NCI-H146 (cell line): ENCODE measurements at places on chromosomes 5 and 9.

- no peak for DNase-seq
Measured at GRCh38 chr5:176337913-176338312, 23.7 kb downstream of the KIAA1191 start.

DNA sequence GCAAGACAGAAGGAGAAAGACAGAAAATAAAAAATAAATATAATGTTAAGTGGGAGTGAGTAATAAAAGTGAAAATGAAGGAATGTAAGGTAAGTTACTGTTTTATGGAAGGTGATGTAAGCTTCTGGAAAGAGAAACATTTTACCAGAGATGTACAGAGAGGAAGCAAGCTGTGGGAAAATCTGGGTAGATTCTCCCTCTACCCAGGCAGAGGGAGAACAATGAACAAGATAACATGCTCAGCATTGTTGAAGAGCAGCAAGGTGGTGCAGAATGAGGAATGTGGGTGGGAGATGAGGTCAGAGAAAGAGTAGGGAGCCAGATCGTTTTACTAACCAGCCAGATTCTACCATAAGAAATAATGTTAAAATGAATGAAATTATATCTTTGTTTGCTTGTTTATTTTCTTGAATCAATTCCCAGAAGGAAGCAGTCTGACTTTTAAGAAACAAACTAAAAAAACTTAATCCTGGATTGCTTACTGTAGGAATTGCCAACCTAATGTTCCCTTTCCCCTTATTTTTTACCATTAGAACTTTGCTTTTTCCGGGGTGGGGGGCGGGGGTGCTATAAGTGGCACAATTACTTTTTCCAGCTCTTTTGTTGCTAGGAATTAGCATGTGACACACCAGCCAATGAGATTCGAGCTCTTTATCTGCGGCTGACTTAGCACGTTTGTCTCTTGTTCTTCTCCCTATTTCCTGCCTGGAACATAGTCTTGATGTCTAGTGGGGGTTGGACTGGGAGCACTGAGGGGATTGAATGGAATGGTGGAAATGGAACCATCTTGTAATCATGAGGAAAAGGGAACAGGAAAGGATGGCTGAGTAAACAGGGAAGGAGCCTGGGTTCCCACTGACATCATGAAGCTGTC, 356.7 kb downstream of the TMEM167A start:
- no peak for DNase-seq

DNA sequence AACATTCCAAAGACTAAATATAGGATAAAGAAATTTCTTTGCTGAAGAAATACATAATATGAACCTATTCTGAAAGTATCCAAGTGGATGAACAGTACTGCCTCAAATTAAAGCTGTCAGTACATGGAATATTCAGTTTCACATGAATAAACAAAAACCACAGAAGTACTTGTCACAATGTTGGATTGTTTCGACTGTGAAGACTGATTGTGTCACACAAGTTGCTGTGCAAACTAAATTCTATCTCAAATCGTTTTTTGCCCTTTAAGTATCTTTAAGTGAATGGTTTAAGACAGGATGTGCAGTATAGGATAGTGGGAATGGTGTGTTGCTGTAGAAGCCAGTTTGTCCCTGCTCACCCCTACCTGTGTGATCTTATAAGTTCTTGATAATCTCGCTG, 137.4 kb upstream of the OTULINL start:
- DNase-seq = no peak

GRCh38 chr5:93184041-93184440, 397.0 kb downstream of the NR2F1-AS1 start:
- DNase-seq = no peak

DNA sequence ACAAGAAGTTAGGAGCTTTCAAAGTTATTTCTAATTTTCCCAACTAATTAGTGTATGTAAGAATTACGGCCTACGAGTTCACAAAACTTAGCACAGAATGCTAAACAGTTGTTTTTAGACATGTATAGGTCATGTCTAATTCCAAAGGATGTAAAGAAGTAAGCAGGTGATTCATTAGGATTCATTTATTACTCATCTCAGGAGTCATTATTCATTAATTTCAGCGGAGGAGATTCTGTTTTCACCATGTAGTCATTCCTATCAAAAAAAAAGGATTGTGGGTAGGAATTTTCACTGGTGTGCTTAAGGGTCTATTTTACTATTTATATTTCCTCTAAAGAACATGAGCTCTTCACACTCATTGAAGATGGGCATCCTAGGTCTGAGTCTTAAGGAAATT, 532.2 kb downstream of the ACTL7B start:
- no peak for DNase-seq

DNA sequence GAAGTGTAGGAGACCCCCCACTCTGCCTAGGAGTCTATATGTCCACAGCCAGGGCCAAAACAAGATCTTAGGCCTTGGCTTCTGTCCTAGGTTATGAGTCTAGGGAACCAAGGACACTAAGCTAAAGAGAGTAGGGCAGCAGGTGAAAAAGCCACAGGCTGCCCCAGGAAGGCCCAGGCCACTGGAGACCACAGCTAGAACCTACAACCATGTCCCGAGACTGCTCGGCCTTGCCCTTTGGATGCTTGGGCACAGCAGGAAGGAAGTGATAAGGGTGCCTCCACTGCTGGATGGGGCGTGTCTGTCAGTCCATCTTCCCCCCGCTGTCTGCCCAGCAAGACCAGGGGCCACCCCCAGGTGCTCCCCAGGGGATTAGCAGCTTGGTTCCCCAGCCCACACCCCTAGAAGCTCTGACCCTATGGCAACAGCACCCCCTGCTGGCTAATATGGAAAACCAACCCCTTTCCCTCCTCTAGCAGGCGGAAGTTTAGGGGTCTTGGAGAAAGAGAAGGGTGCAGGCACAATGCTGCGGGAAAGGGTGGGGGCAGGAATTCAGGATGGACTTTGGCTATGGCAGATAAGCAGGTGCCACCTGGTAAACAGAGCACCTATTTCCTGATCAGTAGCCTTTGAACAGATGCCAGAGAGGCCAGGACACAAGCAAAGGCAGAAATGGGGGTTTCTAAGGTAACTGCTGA, 10.5 kb upstream of the IRF1 start:
- DNase-seq = peak; percentile 62

GRCh38 chr5:173721601-173722232, 105.3 kb upstream of the BOD1 start:
- no peak for DNase-seq

- DNase-seq = no peak
Measured at GRCh38 chr9:78746010-78746409, 449.1 kb downstream of the PSAT1 start.

DNA sequence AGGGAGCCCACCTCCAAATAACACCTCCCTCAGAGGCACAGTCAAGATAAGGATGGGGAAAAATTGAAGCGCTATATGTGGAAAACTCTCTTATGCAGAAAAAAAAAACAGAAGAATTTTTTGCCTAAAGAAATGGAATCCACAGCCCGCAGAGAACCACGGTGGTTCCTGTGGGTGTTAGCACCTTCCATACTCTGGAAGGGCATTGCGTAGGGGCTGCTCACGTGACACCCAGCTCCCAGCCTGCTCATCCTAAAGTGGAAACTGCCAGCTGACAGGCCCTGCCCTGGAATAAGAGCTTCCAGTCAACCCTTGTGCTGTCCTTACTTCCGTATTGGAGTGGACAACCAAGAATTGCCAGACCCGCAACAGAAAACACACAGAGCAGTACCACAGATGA, 142.5 kb downstream of the FSTL4 start:
- DNase-seq = no peak

- DNase-seq = no peak
Measured at GRCh38 chr5:1515311-1515920, 8.3 kb downstream of the LPCAT1 start.

- DNase-seq = no peak
Measured at GRCh38 chr5:159965031-159965837, 43.7 kb upstream of the TTC1 start.

DNA sequence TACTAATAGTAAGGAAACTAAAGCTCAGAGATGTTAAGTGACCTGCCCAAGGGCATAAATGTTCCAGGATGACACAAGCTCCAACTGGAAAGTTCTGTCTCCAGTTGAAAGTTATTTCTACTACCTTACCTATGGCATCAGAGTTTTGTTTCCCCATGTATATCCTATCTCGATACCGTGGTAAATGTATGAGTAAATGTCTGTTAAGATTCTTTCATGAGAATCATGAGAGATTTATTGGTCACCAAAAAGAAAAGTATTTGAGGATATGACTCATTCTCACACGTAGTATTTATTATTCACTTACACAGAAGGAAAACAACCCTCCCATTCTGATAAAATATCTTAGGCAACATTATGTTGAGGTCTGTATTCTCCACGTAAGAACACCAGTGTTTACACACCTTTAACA, 11.1 kb upstream of the SHOC1 start:
- no peak for DNase-seq

- no peak for DNase-seq
Measured at GRCh38 chr5:67954351-67954750, 261.2 kb upstream of the PIK3R1 start.

GRCh38 chr5:1294835-1295649, at the start of gene TERT:
TERT (minus strand) TSS chr5:1295068; CDS start chr5:1294989, 79 bp downstream.
- no peak for DNase-seq

GRCh38 chr5:1743061-1743768, 56.4 kb downstream of the MRPL36 start:
- no peak for DNase-seq

DNA sequence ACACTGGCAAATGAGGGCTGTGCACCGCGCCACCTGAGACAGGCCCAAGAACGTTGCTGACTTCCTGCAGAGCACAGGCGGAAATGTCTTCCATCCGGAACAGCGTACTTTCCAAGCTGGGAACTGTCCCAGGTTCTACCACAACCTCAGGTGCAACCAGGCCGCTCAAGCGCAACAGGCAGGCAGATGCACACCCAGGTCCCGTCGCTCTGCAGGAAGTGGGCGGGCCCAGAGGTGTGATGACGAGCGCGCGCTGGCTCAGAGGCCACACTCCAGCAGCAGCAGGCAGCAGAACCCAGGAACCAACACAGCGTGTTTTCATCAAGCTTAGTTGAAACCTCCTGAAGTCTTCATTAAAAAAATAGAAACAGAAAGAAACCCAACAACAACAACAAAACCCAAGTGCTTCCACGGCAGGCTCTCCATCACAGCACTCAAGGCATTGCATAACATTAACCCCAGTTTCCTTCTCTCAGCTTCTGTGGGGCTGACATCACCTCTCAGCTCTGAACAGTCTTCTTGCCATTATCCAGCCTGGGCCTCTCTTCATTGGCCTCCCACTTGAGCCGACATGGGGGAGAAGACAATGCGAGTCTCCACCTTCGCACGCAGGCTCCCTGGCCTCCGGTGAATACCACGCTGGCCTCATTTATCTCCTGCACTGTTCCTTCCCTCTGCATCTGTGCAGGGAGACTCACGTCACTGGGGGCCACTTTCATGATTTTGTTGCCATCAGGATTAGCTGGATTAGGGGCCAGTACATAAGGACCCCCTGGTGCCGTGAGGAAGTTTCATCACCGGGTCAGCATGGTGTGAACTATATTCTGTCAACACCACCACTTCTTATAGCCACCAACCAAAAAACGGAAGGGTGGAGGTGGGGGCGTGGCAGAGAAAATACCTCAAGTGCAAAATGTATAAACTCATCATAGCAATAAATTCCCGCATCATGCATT, 22.1 kb downstream of the PTCH1 start:
- no peak for DNase-seq

DNA sequence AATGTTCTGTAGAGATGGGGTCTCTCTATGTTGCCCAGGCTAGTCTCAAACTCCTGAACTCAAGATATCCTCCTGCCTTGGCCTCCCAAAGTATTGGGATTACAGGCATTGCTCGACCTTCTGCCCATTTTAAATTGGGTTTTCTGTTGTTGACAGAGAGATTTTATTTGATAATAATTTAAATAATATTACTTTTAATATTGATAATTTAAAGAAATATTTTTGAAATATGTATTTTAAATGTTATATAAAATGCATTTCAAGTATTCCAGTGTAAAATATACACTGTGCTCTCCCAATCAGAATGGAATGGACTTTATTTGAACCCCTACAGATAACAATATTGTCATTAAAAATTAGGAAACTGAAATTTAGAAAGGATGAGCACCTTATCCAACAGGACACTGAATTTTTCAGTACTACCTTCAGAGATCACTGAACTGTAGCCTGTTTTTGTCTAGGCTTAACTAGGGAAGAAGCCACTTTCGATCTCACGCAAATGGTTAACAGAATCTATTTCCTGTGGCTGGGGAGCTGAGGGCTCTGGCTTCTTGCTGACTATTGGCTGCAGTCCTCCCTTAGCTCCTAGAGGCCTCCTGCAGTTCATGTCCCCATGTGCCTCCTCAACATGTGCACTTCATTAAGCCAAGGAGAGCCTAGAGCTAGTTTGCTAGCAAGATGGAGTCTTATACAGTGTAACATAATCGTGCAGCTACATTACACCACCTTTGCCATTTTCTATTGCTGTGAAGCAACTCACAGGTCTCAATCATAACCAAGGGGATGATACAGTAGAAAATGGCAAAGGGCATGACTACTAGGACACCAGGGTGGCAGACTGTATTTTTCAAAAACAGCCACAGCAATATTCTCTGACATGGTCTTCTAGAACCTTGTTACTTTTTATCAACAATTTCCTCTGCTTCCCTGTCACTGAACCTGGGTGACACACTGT, 150.0 kb downstream of the CDC42SE2 start:
- no peak for DNase-seq
